Stimulated activated CD4-positive, alpha-beta T cell treated with anti-CD3 and anti-CD28 coated beads, Interleukin-2, amount 100 ng/mL, for 24 hours (primary cell): ENCODE measurements at places on chromosomes 7 and 10.
A peak's percentile ranks its signal among the peaks of the same experiment; 100 is the strongest.

- no peak for DNase-seq
Measured at GRCh38 chr10:16644146-16644545, 122.5 kb upstream of the C1QL3 start.

DNA sequence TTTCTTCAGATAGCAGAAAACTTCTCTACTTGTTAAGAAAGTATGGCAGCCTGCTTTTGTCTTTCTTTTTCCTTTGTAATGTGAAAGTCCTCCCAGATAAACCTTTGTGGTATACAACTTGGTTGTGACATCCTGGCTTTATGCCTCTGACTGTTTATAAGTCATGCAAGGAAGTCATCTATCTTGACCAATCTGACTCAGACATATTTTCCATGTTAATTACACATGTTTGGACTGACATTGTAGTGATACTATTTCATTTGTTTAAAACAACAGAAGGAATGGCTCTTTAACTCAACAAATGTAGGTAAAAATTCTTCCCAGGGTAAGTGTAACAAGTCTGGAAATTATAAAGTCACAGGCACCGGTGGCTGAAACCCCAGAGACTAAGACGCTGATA is 341.6 kb upstream of the MEOX2 start:
- no peak for DNase-seq

- DNase-seq: no peak
Measured at GRCh38 chr10:533186-533585, 156.3 kb downstream of the DIP2C start.

- DNase-seq: no peak
Measured at GRCh38 chr10:59628456-59628855, 81.2 kb downstream of the SLC16A9 start.

GRCh38 chr7:135974667-135975066 is 2.5 kb downstream of the MTPN start:
- no peak for DNase-seq

DNA sequence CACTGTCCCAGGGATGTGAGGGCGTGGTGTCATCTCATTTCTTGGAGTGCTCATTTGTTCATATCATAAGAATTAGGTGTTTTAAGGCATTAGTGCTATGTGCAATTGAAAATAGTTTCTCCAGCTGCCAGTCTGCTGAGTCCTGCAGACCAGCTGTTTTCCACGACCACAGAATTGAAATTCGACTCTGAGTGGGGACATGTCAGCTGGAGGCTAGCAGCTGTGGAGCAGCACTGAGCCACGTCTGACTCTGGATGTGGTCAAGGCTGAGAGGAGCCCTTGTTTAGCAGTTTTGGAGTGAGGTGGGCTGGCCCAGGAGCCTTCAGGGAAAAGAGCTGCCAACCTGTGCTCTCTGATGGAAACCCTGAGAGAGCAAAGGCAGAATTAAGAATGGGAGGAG is 156.3 kb upstream of the GRB10 start:
- DNase-seq: no peak

GRCh38 chr10:15225511-15225910 is 57.0 kb upstream of the NMT2 start:
- no peak for DNase-seq

GRCh38 chr7:91201442-91202113 is 62.7 kb upstream of the FZD1 start:
- no peak for DNase-seq

GRCh38 chr7:143436325-143436946 is 6.8 kb upstream of the TAS2R60 start:
- DNase-seq: no peak

DNA sequence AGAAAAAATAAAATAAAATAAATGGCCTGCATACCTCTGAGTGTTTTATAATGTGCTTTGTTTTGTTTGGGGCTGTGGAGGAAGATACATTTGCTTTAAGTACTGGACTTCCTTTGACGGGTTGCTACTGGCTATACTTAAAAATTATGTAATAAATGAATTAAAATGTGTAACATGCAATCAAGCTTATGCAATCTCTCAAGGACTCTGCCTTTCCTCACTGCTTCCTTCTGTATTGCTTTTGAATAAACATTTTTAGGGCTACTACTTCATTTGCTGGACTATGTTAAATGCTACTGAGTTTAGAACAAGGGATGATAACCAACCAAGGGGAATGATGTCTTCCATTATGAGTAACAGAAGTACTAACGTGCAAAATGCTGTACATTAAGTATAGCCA is 91.6 kb downstream of the ETV1 start:
- DNase-seq: no peak

DNA sequence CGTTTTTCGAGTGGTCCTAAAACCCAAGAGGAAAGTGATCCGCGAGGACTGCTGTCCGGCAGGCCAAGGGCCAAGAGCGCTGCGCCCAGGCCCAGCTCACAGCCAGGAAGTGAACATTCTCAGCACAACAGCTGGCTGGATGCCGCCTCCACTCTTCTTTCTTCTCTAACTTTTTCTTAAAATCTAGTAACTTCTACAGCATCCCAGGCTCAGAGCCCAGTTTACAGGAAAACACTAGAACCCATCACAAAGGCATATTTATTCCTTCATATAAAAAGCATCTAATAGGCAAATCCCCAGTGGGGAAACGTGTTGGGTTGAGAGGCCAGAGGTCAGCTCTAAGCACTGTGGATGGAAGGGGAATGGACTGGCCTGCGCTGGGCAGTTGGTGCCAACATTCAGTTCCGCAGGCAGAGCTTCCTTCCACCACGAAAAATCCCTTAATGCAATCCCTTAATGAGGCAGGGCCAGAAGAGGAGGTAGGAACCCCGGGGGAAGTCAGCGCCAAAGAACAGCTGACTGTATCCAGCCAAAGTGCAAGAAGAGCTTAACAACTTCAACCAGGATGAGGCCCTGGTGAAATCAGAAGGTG is 74.8 kb downstream of the ZRANB1 start:
- DNase-seq: no peak

DNA sequence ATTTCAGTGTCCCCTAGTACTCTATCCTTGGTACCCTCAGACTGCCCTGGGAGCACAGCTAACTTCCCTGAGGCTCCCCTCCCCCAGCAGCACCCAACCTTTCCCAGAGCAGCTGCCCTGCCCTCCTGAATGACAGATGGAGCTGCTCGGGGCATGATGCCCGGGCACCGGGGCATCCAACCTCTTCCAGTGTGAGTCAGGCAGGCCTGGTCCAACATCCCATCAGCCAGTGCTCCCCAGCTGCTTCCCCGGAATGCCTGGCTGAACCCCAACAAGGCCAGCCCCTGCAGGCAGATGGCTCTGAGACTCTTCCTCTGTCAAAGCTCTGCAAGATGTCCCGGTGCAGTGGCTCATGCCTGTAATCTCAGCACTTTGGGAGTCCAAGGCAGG is 11.9 kb upstream of the TSPAN15 start:
- no peak for DNase-seq

DNA sequence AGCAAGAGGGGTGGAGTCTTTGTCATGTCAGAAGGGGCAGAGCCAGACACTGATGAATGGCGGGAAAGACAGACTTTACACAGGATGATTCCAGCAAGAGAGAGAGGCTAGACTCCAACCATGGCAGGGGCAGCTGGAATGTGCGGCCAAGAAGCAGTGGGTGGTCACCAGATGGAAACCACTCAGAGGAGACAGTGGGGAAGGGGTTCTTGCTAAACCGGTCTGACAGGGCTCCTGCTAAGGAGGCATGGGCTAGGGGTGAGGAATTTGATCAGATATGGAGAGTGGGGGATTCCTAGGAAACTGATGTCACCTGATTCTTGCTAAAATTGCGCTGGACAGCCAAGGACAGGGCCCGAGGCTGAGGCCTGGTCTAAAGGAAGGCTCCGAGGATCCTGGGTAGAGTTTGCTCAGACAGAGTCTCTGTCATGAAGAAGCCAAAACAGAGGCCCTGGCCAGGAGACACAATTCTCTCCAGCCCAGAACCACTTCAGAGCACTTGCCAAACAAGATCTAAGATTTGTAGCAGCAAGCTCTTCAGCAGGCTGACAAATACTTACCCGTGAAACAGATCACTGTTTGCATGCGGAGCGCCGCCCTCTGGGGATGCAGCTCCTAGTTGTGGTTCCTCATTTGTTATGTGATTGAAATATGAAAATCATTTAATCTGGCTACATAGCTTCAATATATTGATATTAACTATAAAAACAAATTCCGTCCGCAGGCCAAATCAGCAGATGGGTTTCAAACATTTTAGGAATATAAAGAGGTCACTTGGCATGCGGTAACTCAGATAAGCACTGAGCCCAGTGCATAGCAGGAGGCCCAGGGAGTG is 377.0 kb downstream of the TCERG1L start:
- no peak for DNase-seq

GRCh38 chr7:41000042-41000441 is 702.8 kb downstream of the INHBA start:
- no peak for DNase-seq

GRCh38 chr7:116122972-116123595 is 87.3 kb upstream of the TES start:
- no peak for DNase-seq

- DNase-seq: no peak
Measured at GRCh38 chr7:103951311-103951710, 38.1 kb downstream of the RELN start.

- DNase-seq: no peak
Measured at GRCh38 chr7:56092789-56093531, at the start of gene PHKG1. Gene PHKG1, minus strand, starts transcription at chr7:56092952. Its CDS starts 4,011 bp downstream, at chr7:56088941.

- DNase-seq: no peak
Measured at GRCh38 chr10:123904834-123905409, 13.3 kb upstream of the CPXM2 start.

DNA sequence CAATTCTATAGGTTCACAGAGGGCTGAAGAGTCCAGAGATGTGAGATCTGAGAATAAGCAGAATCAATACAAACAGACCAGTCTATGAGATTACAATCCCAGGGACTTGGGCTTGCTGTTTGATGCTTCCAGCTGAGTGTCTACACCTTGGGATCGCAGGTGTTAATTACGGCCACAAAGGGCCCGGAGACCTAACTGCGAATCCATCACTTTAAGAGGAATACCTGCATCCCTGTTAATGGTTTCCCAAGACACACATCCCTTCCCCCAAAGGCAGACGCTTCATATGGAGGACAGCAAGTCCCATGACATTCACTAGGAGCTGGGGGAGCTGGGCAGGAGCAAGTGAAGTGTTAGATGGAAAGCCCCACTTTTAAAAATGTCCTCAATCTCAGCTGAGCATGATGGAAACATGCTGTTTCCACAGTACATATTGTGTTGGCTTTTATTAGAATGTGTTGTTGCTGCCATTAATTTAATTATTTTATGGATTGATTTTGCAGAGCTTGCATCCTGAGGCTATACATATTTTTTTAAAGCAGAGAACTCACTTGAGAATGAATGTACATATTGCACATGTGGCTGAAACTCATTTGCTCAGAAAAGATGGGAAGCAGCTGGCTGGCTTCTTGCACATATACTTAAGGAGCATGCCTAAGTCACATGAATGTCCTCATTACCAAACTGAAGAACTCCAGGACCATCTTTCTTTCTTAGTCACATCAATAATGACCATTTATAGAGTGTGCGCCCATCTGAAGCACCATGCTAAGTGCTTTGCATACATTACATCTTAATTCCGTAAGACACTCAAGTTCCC is 151.3 kb downstream of the NEBL start:
- DNase-seq: no peak

- DNase-seq: no peak
Measured at GRCh38 chr7:82700741-82701140, 257.2 kb upstream of the CACNA2D1 start.

DNA sequence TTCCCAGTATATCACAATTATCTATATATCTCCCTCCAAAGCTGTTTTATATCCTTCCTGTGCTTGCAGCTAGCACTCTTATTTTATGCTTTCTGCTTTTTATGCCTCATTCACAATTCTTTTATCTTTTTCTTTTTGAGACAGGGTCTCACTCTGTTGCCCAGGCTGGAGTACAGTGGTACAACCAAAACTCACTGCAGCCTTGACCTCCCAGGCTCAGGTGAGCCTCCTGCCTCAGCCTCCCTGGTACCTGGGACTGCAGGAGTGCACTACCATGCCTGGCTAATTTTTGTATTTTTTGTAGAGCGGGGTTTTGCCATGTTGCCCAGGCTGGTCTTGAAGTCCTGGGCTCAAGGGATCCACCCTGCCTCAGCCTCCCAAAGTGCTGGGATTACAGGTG is 5.7 kb downstream of the C7orf25 start:
- no peak for DNase-seq

- no peak for DNase-seq
Measured at GRCh38 chr7:77367976-77368375, 48.2 kb downstream of the GSAP start.

- DNase-seq: no peak
Measured at GRCh38 chr10:338171-339037, 203.1 kb downstream of the ZMYND11 start.

GRCh38 chr7:123639631-123640030 is 16.0 kb upstream of the LMOD2 start:
- no peak for DNase-seq

GRCh38 chr7:128869138-128869943 is 6.7 kb downstream of the ATP6V1F start:
- DNase-seq: peak; percentile 62

DNA sequence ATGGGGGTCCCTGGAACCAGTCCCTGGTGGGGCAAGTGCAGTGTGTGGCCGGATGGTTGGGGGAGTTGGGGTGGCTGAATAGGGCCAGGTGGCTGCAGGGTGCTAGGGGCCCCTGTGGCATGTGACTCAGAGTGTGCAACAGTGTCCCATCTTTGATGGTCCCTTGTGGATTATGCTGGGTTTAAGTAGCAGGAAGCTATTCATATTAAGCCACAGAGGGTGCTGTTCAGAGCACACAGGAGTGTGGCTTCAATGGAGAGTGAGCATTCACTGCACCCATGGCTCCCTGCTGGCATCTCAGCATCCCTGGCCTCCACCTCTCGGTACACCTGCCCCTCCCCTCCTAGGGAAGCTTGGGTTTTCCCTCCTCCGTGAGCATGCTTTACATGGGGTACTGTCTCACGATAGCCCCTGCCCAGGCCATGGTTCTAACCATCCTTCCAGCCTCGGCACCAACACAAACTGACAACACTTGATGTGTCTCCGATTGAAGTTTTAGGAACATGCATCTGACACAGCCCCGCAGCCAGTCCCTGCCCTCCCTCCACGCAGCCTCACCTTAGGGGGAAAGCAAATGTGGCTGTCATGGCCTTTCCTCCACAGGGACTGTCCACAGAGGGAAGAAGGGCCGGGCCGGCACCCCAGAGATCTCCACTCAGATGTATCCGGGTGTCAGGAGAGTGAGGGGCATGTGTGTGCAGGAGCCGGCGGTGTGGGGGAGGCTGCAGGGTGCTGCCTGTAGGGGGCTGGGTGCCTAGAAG is 30.4 kb upstream of the PPIF start:
- no peak for DNase-seq

DNA sequence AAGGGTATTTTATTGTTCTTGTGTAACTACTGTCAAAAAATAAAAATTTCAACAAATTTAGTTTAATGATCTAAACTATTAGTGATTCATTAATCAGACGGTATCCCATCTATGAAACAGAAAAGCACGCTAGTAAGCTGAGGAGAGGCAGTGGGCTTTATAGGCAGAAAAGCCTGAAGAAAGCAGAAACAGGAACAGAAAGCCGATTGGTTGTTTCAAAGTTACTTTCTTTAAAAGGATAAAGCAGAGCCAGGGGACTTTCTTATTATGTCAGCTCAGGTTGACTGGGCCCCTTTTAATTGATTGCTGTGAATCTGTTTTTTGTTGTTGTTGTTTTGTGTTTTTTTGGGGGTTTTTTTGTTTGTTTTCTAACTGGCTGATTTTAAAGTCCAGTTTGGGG is 105.5 kb downstream of the TES start:
- no peak for DNase-seq
